Left ventricle myocardium superior (tissue), 1 donor: ENCODE measurements at places on chromosomes 4 and X. TPM values are rescaled to one million over a fixed set of nuclear protein-coding genes. Genes with fewer than 3 reads are reported as not detected.

GRCh38 chrX:70878902-70879301 lies 29.6 kb downstream of the TEX11 start:
- no peak for DNase-seq

DNA sequence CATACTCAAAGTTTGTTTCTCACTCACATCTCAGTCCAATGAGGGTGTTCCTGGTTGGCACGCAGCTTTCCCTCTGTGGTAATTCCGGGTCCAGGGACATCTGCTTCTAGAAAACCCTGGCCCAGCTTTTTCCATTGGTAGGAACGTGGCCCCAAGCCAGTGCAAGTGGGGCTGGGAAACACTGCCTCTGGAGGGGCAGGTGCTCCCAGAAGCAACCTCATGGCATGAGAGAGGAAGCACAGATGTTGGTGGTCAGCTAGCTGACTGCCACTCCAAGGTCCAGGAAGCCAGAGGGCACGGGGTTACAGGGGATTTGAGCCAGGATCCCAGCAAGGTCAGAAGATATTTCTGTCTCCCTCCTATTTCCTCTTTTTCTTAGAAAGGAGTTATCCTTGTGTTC lies 47.5 kb downstream of the DCTD start:
- DNase-seq: no peak

GRCh38 chr4:76990288-76991080 lies 40.9 kb downstream of the SEPTIN11 start:
- DNase-seq: no peak

- DNase-seq: no peak
These were observed 282.7 kb downstream of the KCTD8 start for GRCh38 chr4:44165938-44166337.

- DNase-seq: no peak
These were observed 198.2 kb upstream of the CXorf66 start for GRCh38 chrX:140163371-140164159.

The FRMD7 gene
- 0.07 TPM for total RNA-seq
